ENCODE measurements at places on chromosomes 12 and 14.

- no peak for ATAC-seq
Measured at GRCh38 chr12:57276935-57277563, 26.1 kb upstream of the STAC3 start.

DNA sequence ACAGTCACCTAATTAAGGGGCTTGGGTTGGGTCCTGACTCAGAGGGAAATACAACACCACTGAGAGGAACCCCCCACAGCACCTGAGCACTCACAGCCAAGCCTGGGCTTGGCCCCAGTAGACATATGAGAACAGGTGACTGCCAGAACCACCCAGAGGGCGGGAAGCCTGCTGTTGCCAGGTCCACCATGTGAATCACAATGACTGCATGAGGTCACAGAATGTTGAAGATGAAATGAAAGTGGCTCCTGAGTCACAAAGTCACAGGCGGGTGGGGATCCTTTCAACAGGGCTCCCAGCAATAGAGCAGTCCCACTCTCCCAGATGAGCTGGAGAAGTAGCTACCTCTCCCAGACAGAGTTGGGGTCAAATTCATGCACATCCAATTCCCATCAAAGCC is at the start of gene LRRC74A:
TSS of gene LRRC74A (plus strand) at position 287 of the 400 bp plus-strand sequence. CDS start 290 bp downstream, outside the sequence.
- ATAC-seq = no peak

DNA sequence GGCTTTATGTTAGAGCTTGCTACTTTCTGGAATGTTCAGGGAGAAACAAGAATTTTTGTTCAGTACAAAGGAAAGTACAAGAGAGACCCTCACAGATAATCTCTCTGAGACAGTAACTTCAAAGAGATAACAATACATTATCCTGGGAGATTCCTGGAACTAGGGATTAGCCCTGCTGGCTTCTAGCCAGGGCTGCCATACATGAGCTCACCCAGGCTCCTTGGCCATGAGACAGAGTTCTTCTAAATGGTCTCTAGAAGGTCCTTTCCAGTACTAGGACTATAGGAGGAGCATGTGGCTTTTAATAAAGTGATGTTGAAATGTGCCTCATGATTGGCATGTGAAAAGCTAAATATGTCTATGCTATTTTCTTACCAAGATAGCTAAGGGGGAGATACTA is 342.5 kb downstream of the EMP1 start:
- ATAC-seq = no peak

DNA sequence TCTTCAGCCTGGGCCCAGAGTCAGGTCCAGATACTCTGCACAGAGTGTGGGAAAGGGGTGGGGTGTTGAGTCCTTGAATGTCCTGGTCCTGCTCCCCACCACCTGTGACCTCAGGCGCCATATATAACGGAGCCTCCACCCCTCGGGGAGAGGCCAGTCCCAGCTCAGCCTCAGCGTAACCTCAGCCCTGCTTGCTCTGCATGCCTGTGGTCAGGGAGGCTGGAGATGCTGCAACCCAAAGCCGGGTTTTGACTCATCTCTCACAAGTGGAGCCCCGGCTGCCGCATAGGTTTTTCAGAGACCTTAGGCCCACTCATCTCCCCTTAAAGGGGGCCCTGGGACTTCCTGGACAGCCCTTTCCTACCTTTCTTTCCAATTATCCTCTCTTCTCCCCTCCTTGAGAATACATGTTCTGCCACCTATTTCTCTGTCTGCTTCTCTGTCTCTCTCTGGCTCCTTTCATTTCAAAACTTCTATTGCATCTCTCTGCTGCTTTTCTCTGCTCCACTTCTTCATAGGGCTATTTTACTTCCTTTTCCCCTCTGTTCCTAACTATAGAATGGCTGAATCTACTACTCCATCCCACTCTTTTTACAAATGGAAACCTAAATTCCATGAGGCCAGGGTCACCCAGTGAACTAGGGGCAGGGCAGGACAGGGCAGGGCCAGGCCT is 1.2 kb downstream of the ITGB7 start:
- peak; percentile 88 for ATAC-seq

DNA sequence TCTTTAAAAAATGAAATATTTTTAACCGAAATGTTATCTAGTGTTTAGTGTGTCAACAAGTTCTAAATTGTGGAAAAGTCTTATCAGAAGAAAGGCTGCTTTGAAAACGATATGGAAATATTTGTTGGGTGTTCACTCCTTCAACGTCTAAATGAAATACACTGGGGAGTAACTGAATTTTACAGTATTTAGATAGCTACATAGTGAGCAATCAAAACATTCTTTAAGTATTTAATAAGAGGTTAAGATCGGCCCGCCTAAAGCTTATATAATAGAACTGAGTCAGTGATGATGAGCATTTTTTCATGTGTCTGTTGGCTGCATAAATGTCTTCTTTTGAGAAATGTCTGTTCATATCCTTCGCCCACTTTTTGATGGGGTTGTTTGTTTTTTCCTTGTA is 228.3 kb downstream of the RAD51B start:
- no peak for ATAC-seq

DNA sequence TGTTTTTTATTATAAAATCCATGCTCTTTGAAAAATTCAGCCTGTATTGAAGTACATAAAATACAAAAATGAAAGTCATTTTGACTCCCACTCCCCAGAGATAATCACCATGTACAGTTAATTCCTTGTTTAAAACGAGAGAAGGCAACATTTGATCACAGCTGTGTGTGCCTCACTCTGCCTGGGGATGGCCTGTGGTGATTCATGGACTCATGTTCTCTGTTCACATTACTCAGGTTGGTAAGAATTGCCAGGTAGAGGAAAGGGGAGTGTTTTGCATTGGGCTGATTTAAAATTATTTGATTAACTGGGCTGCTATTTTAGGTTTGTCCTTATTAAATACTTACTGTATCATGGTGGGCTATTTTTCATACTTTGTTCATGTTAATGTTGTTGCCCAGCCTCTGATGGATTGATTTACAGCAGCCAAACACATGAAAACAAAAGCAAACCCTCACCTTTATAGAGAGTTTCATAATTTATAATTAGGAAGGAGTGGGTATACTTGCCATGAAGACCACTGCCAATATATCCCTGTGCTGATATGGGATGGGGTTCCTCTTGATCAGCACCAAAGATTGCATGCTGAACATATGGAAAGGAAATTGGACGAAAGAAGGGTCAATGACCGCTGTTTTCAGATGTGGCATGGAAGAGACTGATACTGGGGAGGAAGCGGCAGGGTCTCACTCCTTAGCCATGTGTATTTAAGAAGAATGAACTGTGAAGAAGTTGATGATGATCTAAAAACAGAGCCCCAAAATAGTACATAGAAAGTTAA is 3.0 kb downstream of the ZBTB1 start:
- ATAC-seq = no peak

GRCh38 chr14:59964251-59965007 is 44.5 kb downstream of the LRRC9 start:
- peak; percentile 52 for ATAC-seq

DNA sequence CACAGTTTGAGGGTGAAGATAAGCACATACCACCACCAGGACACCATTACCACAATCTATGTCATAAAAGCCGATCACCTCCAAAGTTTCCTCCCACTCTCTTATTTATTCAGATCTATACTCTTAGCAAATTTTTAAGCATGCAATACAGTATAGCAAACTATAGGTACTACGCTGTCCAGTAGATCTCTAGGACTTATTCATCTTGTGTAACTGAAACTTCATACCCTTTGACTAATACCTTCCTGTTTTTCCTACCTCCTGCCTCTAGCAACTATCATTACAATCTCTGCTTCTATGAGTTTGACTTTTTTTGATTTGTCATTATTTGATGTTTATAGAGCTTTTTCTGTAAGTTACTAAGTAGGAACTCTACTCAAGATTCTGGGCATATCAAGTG is 84.5 kb upstream of the MANSC4 start:
- ATAC-seq = no peak

- ATAC-seq = no peak
Measured at GRCh38 chr12:30970559-30971197, 44.1 kb downstream of the TSPAN11 start.

DNA sequence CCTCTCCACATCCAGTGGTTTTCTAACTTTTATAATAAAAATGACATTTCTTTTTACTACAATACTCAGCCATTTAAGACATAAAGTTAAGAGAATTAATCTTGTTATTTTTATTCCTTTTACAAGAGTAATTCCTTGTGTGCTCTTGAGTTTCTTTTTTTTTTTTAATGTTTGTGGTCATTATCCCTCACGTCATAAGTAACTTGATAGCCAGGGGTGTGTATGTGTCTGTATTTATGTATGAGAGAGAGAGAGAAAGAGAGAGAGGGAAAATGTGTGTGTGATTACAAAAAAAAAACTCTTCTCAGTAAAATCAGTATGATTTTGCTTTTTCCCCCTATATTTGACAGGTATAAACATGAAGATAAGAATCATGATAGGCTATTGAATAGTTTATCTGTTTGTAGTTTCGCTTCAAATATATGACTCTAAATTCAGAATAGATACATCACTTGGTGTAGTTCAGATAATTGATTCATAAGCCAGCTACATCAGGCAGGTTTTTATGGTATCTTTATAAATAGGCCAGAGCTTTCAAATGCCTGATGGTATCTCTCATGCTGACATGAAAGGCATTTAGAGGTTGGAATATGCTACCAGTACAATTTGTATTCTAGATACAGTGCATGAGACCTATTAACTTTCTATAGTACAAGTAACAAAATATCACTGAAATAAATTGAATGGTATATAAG is 34.9 kb downstream of the RERGL start:
- no peak for ATAC-seq

GRCh38 chr14:94427016-94427613 is 25.5 kb downstream of the SERPINA11 start:
- no peak for ATAC-seq

DNA sequence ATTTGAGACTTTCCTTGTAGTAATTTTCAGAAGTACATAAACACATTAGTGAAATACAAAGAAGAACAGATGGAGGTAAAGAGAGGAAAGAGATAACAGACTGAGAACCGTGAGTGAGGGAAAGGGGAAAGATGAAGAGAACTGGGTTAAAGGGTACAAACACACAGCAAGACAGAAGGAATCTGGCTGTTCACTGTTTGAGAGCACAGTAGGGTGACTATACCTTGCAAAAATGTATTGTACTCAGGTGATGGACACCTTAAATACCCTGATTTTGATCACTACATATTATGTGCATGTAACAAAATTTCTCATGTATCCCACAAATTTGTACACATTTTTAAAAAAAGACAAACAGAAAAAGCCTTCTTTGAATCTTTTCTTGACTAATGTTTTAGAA is 2.7 kb upstream of the TRHDE start:
- ATAC-seq = no peak

DNA sequence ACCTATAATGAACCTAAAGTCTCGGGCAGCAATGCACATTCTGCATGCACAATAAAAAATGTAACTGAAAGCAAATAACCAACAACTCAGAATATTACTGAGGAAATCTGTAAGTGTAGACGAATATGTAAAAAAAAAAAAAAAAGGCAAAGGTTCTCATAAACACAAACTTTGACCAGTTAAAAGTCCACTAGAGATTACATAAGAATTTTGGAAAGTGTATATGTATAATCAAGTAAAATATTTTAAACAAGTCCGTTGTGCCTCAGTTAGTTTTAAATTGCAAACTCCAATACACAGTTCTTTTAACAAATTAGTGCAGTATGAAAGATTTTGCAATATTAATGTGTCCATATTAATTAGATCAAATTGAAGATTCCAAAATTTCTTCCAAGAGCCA is 35.3 kb upstream of the PAPOLA start:
- ATAC-seq = no peak

DNA sequence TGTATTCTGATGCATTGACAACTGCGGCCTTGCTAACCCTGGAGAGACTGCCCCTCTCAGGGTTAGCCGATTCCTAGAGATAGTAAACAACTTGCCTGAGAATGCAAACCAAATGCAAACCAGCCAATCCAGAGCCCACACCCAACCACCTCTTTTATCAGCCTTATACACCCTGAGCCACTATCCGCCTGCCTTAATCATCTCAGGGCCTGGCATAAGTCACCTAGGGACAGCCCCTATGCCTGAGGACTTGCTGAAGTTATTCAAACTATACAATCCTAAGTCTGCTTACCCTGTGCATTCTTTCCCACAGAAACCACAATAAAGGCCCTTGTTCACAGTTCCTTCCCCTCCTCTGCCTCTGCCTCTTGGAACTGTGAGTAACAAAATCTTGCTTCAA is 177.2 kb downstream of the KCNA5 start:
- ATAC-seq = no peak
